NCI-H2107 (cell line): ENCODE measurements at places on chromosomes 1 and 21.

GRCh38 chr1:24364605-24364974 lies 45.4 kb downstream of the GRHL3 start:
- no peak for DNase-seq

DNA sequence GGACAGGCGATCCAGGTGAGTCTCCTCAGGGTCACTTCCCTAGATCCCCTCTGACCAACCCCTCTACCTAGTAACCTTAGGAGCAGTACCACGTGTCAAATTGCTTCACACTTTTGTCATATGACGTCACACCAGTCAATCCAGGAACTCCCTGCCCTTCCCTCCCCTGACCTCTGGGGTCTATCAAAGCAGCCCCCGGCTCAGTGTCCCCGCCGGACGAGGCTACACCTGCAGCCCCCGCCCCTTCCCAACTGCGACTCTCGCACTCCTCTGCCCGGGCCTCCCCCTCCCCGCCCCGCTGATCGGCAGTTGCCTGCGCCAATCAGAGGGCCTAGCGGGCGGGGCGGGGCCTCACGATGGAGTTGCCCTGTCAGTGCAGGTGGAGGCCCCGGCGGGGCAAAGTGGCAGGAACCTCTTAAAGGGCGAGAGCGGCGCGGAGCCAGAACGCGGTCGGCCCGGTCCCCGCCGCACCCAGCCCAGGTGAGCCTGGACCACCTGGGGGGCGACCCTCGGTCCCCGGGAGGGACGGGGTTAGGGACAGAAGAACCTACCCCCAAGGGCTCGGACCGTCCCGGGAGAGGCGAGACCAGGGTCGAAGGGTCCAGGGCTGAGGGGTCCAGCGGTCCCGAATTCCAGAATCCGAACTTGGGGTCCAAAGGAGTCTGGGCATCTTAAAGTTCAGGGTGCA lies 27.5 kb upstream of the EPB41 start:
- peak; percentile 90 for DNase-seq

DNA sequence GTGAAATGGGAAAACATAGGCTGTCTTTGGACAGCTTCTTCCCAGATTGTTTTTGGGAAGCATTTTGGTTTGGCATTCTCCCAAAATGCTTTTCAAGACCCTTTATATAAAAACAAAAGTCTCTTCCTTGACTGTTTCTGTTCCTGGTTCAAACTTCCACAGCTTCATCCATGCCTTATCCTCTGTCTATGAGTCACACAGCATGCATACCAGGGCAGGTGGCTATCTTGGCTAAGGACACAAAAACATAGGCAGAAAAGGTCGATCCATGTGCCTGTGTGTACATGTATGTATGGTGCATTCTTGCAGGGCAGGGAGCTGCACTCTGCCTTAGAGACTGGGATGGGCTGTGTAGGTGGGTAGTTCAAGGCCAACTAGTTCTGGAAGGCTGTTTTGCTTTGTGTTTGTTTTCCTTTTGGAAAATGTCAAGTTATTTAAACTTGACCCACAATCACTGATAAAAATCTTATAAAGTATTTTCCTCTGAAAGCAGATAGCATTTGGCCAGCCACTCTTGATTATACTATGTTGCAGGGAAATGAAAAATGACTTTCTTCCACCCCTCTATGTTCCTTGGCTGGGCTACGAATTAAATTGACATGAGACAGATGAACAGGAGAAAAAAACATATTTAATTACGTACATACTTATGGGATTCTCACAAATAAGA lies 437.0 kb downstream of the SIPA1L2 start:
- DNase-seq = no peak

GRCh38 chr1:156432669-156433018 lies 63.6 kb downstream of the RHBG start:
- DNase-seq = no peak

DNA sequence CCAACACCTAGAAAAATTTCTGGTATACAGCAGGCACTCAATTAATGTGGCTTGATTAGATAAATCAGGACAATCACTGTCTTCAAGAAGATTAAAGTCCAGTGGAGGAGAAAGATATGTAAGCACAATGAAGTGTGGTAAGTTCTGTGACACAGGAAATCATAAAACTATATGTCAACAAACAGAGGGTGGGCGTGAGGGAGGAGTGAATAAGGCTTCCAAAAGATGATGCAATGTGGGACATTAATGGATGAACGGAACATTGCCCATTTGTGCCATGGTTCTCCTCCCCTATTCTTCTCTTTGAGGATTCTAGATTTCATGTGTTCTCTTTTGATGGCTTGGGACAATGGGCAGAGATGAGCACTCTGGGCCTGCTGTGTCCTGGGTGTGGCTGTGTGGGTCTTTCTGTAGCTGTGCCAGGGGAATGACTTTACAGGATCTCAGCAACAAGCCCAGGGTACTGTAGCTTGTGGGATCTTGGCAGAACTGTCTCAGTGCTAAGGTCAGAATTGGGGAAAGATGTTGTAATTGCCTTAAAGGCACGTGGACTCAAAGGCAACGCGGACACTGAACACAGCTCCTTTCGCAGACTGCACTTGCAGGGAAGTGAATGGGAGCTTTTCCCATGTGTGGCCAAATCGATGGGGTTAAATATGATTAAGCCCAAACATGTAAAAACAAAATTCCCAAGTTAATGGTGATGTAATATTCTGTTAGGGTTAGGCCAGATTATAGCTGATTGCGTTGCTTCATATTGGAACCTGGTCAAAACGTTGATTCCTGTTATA lies 366.9 kb downstream of the TGFB2 start:
- no peak for DNase-seq

- no peak for DNase-seq
These were observed 6.0 kb upstream of the WARS2 start for GRCh38 chr1:119146466-119146865.

DNA sequence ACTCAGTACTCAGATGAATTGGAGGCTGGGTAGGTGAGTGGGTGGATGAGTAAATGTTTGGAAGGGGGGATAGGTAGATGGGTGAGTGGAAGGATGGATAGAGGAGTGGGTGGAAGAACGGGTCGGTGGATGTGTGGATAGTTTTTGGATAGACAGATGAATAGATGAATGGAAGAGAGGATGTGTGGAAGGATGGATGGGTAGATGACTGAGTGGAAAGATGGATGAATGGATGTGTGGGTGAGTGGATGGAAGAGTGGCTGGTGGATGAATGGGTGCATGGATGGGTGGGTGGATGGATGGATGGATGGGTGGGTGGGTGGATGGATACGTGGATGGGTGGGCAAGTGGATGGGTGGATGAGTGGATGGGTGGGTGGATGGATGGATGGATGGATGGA lies 3.7 kb downstream of the SLC45A1 start:
- no peak for DNase-seq

GRCh38 chr1:100869996-100870395 lies 24.6 kb downstream of the EXTL2 start:
- DNase-seq = no peak

DNA sequence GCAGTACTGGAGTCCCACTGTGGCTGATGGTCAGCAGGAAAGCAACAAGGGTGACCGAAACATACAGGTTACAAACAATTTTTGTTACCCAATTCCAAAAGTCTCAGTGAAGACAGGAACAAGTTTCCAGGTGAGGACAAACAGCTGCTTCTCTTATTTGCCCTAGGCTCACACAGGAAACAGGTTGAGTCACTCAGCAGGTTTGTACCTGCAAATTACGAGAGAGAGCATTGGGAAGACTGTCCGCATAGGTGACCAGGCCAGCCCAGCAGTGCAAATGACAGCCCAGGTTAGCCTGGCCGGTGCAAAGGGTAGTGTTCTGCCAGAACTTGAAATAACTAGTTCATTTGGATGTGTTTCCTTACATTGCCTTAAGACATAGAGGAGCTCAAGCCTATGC lies 40.0 kb upstream of the DSCAM start:
- no peak for DNase-seq

DNA sequence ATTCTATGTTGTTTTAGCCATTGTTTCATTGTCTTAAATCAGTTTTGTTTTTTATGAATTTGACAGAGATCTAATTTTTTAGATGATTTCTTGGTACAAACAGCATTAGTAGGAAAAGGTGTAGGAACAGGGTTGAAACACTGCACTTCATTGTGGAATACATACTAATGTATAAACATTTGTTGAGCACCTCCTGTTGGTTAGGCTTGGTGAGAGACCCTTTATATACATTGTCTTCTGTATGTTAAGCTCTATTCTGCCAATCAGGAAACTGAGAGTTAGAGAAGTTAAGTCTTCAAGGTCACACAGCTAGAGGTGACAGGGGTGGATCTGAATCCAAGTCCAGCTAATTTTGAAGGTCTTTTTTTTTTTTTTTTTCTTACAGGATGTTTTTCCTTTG lies 192.7 kb downstream of the VPS13D start:
- DNase-seq = no peak

DNA sequence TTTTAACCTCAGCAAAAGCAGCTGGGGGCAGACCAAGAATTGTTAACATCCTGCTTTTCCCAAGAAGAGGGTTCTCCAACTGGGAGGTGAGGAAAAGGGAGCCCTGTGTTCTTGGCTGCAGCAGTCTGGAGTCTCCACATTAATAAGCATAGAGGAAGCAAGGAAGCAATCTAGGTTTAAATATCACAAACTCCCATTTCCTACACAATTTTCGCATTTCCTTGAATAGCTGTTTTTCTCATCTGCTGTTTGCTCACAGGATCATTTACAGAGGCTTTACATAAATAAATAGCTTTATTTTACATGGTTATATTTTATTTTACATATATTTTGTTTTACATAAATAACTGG lies 124.0 kb downstream of the TRIM33 start:
- no peak for DNase-seq

DNA sequence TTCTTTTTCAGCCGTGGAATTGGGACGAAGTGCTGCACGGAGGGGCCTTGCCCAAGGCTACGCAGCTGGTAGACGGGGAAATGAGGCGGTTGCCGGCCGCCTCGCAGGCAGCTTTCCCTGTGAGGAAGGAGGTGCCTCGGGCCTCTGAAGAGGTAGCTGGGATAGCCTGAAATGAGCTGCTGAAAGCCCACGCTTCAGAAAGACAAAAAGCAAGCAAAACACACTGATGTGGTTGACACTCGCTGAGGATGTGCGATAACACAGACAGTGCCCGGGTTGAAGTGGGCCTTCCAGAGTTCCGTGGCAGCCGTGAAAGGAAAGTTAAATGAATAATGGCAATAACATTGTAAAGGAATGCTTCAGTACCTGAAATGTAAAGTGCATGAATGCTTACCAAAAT lies 47.2 kb downstream of the S1PR1 start:
- no peak for DNase-seq

DNA sequence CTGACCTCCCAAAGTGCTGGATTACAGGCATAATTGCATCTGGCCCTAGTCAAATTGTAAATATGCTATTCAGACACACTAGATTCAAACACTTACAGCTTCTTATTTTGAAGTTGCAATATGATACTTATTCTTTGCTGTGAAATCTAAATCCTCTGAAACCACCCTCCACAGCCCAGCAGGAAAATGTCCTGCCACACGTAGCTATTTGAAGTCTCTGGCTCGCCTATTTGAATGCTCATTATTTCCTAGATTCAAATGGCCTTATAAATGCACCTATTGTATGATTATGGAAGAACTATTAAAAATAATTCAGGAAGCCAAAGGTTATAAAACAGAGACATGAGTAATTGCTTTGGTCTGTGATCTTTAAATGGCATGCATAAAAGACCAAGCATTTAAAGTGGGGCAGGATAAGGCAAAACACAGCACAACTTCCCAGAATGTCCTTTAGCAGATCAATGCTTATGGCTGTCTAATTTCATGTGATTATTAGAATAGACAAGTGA lies 26.6 kb upstream of the FBXO28 start:
- peak; percentile 39 for DNase-seq

DNA sequence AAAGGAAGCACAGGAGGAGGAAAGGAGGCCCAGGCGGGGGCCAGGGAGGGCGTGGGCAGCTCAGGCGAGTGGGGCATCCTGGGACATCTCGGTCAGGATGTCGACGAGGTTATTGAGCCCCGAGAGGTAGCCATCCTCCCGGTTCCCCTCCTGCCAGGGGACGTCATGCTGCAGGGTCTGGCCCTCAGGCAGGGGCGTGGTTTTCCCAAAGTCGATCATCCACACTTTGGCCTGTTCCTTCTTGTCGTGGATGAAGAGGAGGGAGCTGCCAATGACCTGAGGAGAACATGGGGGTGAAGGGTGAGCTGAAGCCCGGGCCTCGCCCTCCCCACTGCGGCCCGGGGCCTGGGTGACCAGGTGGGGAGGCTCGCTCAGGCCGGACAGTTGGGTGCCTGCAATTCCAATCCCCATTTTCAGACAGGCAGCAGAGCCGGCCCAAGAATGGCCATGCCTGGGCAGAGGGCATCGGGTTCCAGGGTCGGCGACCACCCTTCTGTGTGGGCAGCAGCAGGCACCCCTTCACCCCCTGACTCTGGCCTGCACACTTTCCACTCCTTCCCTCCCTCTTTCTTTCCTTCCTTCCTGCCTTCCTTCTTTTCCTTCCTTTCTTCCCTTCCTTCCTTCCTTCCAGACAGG lies 86.2 kb downstream of the STUM start:
- DNase-seq = no peak

DNA sequence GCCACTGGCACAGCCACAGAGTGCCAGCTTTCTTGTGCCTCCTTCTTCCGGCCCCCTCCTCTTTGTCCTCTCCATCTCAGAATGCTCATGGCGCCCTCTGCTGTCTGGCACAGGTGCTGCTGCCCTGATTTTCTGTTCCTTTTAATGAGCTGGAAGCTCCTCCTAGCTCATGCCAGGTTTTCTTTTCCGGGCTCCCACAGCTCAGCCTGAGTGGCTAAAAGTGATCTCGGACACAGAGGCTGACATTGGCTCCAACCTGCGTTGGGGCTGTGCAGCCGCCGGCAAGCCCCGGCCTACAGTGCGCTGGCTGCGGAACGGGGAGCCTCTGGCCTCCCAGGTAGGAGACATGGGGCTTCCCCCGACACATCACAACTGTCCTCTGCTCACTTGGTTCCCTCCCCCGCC lies 18.7 kb downstream of the CNTN2 start:
- DNase-seq = peak; percentile 87

DNA sequence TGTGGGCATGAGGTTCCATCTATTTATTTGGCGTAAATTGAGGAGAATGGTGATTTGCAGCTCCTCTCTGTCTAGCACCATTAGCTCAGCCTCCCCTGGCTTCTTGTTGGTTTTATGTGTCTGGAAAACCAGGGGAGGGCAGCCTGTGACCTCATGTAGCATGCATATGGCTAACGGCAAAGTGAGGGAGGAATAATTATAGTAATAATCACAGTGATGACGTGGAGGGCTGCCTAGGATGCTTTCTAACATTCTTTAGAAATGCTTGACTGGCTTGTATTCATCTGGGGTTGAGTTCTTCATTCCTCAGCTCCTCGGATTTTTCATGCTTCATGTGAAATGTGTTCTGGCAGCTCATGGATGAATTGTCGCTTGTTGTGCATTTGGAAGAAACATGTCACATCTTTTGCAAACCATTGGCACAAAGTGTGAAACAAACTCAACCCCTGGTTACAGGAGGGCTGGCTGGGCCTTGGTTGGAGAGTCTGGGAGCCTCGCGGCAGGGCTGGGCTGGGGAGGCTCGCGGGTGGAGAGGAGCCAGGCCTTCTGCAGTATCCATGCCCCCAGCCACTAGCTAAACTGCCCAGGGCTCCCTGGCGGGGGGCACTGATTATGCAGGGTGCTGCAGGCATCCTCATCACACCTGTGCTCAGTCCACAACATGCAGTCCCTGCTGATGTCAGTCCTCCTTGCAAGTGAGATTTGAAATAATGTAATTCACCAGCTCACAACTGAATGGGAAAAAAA lies 149.6 kb downstream of the DISC1 start:
- DNase-seq = no peak
